CD4-positive, alpha-beta memory T cell (primary cell): ENCODE measurements at places on chromosomes 7 and 10. TPM values are rescaled to one million over a fixed set of nuclear protein-coding genes. Genes with fewer than 3 reads are reported as not detected.

GRCh38 chr10:132710036-132710686, 75.8 kb downstream of the NKX6-2 start:
- no peaks in the 10 kb centered on the region for H3K27me3 ChIP-seq
- no peak for DNase-seq
- no peaks in the 10 kb centered on the region for H3K4me1 ChIP-seq

DNA sequence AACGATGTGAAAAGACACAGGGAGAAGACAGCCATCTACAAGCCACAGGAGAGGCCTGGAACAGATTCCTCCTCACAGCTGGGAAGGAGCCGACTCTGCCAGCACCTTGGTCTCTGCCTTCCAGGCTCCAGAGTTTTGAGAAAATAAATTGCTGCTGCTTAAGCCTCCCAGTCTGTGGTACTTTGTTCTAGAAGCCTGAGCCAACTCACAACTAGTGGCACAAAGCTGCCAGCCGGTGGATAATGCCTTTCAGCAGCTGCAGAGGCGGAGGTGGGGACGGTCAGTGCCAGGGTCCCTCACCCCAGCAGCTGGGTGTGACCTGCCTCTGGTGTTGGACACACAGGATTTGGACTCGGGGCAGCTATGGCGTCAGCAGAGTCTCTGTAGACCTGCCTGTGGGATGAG, 255.4 kb upstream of the PITRM1 start:
- peaks cover 5% of the 10 kb centered on the region for H3K4me1 ChIP-seq
- no peaks in the 10 kb centered on the region for H3K27me3 ChIP-seq

- H3K27ac ChIP-seq: no peak overlapping the region
- no peak for DNase-seq
- no peak overlapping the region for H3K4me3 ChIP-seq
- no peaks in the 10 kb centered on the region for H3K36me3 ChIP-seq
- H3K4me1 ChIP-seq: no peaks in the 10 kb centered on the region
- H3K27me3 ChIP-seq: no peaks in the 10 kb centered on the region
These were observed 236.2 kb downstream of the PCLO start for GRCh38 chr7:82926477-82926876.

DNA sequence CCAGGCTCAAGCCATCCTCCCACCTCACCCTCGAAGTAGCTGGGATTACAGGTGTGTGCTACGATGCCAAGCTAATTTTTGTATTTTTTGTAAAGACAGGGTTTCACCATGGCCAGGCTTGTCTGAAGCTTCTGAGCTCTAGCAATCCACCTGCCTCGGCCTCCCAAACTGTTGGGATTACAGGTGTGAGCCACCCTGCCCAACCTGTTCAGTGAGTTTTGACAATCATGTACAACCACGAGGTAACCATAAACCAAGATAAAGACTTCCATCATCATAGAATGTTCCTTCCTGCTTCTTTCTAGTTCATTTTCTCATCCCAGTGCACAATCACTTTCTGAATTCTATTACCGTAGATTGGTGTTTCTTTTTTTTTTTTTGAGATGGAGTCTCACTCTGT, 30.5 kb upstream of the MKRN1 start:
- H3K27me3 ChIP-seq: no peaks in the 10 kb centered on the region
- no peak overlapping the region for H3K4me3 ChIP-seq
- no peak for DNase-seq
- no peaks in the 10 kb centered on the region for H3K4me1 ChIP-seq

DNA sequence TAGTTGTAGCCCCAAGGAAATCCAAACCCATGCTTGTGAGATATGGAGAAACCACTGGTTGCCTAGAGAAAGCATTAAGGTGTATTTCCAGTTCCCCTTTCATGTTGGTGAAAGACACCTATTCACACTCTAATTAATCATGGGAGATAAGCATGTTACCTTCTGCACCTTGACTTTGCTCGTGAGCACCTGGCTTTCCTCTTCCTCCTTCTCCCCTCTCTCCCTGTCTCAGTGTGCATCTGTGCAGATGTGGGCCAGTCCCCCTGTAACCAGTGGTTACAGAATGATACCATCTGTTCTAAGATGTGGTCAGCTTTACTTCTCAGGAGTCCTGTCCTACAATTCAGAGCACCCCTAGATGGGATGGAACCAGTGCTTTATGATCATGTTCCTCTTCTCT, 160.6 kb downstream of the LCOR start:
- H3K36me3 ChIP-seq: no peaks in the 10 kb centered on the region
- no peak for DNase-seq
- H3K4me3 ChIP-seq: no peak overlapping the region

DNA sequence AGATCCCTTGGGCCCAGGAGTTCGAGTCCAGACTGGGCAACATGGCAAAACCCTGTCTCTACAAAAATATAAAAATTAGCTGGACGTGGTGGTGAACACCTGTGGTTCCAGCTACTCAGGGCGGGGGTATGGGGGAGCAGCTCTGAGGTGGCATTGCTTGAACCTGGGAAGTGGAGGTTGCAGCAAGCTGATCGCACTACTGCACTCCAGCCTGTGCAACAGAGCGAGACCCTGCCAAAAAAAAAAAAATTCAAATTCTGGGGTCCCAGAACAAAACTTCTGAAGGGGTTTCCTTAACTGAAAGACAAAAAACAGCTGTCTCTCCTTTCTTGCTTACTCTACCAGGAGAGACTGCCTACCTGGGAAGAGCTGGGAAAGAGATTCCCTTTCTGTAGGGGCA, 27.0 kb downstream of the DNMBP start:
- no peak for DNase-seq
- no peaks in the 10 kb centered on the region for H3K27me3 ChIP-seq

DNA sequence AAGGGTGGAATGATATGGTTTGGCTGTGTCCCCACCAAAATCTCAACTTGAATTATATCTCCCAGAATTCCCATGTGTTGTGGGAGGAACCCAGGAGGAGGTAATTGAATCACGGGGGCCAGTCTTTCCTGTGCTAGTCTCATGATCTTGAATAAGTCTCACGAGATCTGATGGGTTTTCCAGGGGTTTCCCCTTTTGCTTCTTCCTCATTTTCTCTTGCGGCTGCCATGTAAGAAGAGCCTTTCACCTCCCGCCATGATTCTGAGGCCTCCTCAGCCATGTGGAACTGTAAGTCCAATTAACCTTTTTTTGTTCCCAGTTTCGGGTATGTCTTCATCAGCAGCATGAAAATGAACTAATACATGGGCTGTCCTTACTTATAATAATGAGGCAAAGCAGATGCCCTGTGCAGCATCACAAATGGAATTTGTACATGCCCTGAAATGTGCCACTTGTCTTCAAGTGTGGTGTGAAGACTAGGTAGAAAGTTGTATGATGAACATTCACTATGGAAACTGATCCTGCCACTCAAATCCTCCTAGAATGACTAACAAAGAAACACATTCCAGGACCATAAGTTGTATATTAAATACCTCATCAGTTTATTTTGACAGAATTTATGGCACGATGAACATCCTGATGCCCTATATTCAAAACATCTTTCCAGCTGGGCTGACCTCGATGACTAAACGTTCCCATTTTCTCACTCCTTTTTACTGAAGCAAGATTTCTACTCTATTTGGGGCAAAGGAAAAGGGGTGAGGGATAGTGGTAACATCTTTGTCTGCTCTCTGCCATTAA, 122.8 kb upstream of the CTTNBP2 start:
- no peaks in the 10 kb centered on the region for H3K27me3 ChIP-seq
- H3K4me3 ChIP-seq: no peak overlapping the region
- no peak for DNase-seq
- no peaks in the 10 kb centered on the region for H3K36me3 ChIP-seq
- H3K4me1 ChIP-seq: no peaks in the 10 kb centered on the region

GRCh38 chr10:98223874-98224273, 44.1 kb downstream of the LOXL4 start:
- H3K27ac ChIP-seq: no peak overlapping the region
- no peak for DNase-seq
- no peak overlapping the region for H3K4me3 ChIP-seq
- no peaks in the 10 kb centered on the region for H3K36me3 ChIP-seq

- H3K36me3 ChIP-seq: no peaks in the 10 kb centered on the region
- H3K4me1 ChIP-seq: no peaks in the 10 kb centered on the region
- peaks cover 15% of the 10 kb centered on the region for H3K27me3 ChIP-seq
- H3K27ac ChIP-seq: no peak overlapping the region
These were observed 382 bp upstream of the ARMS2 start for GRCh38 chr10:122454071-122454470.

DNA sequence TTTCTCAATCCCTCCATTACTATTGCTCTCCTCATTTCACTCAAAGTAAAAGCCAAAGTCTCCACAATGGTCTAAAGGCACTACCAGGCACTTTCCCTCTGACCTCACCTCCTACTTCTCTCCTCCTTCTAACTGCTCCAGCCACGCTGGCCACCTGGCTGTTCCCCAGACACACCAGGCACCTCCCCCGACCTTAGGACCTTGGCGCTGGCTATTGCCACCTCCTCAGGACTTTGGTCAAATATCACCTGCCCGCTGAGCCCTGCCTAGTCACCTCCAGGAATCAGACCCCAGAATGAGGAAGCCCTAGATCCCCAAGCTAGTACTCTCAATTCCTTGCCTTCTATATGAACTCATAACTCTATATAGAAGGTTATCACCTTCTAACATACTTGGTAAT, 66.2 kb upstream of the STEAP1B start:
- peaks cover 45% of the 10 kb centered on the region for H3K4me1 ChIP-seq
- H3K36me3 ChIP-seq: no peaks in the 10 kb centered on the region
- no peaks in the 10 kb centered on the region for H3K27me3 ChIP-seq
- H3K27ac ChIP-seq: no peak overlapping the region

GRCh38 chr7:7228967-7229366, 46.6 kb downstream of the C1GALT1 start:
- no peak for DNase-seq
- H3K27me3 ChIP-seq: no peaks in the 10 kb centered on the region
- H3K36me3 ChIP-seq: no peaks in the 10 kb centered on the region
- peaks cover under 1% of the 10 kb centered on the region for H3K4me1 ChIP-seq
- no peak overlapping the region for H3K27ac ChIP-seq
- H3K4me3 ChIP-seq: no peak overlapping the region

GRCh38 chr10:95303535-95303934, 12.7 kb upstream of the PDLIM1 start:
- no peaks in the 10 kb centered on the region for H3K36me3 ChIP-seq
- H3K27ac ChIP-seq: no peak overlapping the region
- no peak overlapping the region for H3K4me3 ChIP-seq
- H3K27me3 ChIP-seq: no peaks in the 10 kb centered on the region
- no peak for DNase-seq
- no peaks in the 10 kb centered on the region for H3K4me1 ChIP-seq

DNA sequence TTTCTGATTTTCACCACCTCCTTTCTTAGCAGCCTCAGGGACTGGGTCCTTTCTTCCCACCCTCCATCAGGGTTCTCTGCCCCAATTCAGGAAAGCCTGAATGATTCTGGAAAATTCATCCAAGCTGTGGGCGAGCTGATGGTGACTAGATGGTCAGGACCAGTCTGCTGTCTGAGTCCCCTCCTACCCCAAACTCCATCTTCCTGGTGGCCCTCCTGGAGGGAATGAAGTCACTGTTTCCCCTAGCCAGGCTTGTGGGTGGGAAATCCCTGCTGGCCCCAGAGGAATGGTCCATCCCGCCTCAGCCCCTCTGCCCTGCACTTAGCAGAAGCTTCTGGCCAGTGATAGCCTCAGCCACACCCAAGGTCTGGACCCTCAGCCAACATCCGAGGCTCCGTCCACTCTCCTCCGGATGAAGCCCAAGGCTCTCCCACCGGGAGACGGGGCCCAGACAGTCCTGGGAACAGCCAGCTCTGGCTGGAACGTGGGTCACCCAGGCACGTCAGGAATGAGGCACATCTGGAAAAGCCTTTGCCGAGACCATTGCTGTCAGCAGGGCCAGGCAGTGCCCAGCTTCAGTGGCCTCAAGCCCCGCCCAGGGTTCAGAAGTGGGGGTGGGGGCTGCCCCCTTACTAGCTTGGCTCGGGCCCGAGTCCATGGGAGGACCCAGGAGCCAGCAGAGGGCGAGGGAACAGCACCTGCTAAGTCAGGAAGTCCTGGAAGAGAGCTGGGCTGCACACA, 4.0 kb upstream of the AQP1 start:
- no peak for DNase-seq
- no peak overlapping the region for H3K27ac ChIP-seq
- H3K36me3 ChIP-seq: no peaks in the 10 kb centered on the region
- no peak overlapping the region for H3K4me3 ChIP-seq

DNA sequence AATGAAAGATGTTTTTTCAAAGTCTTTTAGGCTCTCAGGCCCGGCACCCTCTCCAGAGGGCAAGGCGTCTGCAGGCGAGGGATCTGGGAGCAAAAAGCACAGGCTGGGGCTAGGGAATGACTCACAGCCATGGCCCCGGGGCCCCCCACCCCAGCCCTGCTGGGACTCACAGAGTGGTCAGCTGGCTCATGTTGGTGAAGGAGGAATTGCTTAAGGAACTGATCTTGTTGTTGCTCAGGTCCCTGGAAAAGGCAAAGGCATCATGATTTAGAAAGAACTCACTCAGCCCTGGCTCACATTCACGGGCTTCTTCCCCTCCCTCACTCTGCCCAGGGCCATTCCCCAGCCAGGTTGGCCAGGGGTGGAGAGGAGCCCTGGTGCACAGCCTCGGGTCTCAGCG, 151.5 kb downstream of the SLIT1 start:
- no peak overlapping the region for H3K4me3 ChIP-seq
- no peaks in the 10 kb centered on the region for H3K4me1 ChIP-seq
- H3K36me3 ChIP-seq: no peaks in the 10 kb centered on the region
- no peaks in the 10 kb centered on the region for H3K27me3 ChIP-seq

DNA sequence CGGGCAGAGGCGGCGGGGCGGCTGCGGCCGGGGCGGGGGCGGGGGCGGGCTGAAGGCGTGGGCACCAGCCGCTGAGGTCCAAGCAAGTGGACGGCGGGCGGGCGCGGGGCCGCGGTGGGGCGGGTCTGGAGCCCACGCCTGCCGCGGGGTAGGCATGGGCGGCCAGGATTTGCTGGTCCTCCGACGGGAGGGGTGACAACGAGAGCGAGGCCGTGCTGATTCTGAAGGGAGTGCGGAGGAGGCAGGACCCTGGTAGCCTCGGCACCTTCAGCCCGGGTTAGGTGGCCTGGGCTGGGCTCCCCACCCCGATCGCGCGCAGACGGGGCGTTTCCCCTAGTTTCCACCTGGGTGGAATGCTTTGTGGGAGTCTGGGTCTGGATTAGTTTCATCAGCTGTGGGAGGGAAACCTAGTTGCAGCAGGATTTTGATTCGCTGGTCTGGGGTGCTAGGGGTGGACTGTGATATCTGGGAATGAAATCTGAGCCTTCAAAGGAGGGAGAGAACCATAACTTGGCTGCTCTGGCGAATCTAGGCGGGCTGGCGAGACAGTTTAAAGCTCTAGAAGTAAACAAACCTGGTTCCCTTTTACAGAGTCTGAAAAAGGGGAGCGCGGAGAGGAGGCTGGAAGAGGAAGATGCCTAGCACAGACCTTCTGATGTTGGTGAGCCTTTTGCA, 609 bp downstream of the SGPL1 start:
- no peaks in the 10 kb centered on the region for H3K36me3 ChIP-seq
- peak overlapping the region; percentile 44 for H3K27ac ChIP-seq
- H3K4me3 ChIP-seq: peak overlapping the region; percentile 72
- no peaks in the 10 kb centered on the region for H3K27me3 ChIP-seq
- peaks cover 28% of the 10 kb centered on the region for H3K4me1 ChIP-seq
- peak; percentile 28 for DNase-seq

- no peak overlapping the region for H3K4me3 ChIP-seq
- H3K27me3 ChIP-seq: peaks cover 34% of the 10 kb centered on the region
- H3K4me1 ChIP-seq: peaks cover 41% of the 10 kb centered on the region
- DNase-seq: no peak
These were observed 6.2 kb downstream of the TNRC18 start for GRCh38 chr7:5417106-5418071.

- no peaks in the 10 kb centered on the region for H3K27me3 ChIP-seq
- no peaks in the 10 kb centered on the region for H3K36me3 ChIP-seq
- H3K27ac ChIP-seq: no peak overlapping the region
- peak overlapping the region; percentile 46 for H3K4me3 ChIP-seq
- DNase-seq: peak; percentile 41
These were observed 24.9 kb upstream of the SFRP5 start for GRCh38 chr10:97796651-97797050.

The TSPAN33 gene
- 1.0 TPM for total RNA-seq

The CUZD1 gene
- 4.1 TPM for total RNA-seq

The NEBL gene
- not detected for total RNA-seq

The MYL10 gene
- total RNA-seq: not detected

The AHCYL2 gene
- 16.5 TPM for total RNA-seq
